Left colon (tissue), 2 donors: ENCODE measurements at places on chromosomes 13 and 19. TPM values are rescaled to one million over a fixed set of nuclear protein-coding genes. Genes with fewer than 3 reads are reported as not detected.

- no peak for DNase-seq
Observed at GRCh38 chr13:98710521-98710920, 42.0 kb downstream of the SLC15A1 start.

DNA sequence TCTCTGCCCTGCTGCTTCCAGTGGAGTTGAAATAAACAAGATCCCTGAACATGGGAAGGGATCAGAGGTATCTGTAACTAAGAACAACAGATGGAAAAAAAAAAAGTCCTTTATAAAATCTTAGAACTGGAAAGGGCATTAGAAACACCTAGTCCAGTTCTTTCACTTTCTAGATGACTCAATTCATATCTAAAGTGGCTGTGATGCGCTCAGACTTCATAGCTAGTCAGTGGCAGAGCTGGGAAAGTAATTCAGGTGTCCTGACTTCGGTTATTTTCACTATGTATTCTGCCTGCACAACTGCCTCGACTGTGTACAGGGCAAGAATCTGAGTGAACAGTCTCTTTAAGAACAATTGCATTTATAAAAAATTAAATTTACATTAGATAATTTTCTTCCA, 151.8 kb upstream of the TMTC4 start:
- no peak for DNase-seq

PGLYRP2 gene
- total RNA-seq = not detected

PCDH17 gene
- 1.8 TPM for total RNA-seq
